ENCODE measurements at places on chromosomes 1 and 21. TPM values are rescaled to one million over a fixed set of nuclear protein-coding genes. Genes with fewer than 3 reads are reported as not detected.

- peaks cover 3% of the 10 kb centered on the region for H3K4me1 ChIP-seq
- DNase-seq = no peak
- peaks cover 3% of the 10 kb centered on the region for H3K36me3 ChIP-seq
These were observed 42.5 kb downstream of the ZBTB40 start for GRCh38 chr1:22494144-22494543.

- peak overlapping the region; percentile 64 for H3K27ac ChIP-seq
- DNase-seq = peak; percentile 67
- H3K4me3 ChIP-seq = no peak overlapping the region
- no peaks in the 10 kb centered on the region for H3K27me3 ChIP-seq
These were observed 26.5 kb downstream of the OSBPL9 start for GRCh38 chr1:51643362-51643761.

DNA sequence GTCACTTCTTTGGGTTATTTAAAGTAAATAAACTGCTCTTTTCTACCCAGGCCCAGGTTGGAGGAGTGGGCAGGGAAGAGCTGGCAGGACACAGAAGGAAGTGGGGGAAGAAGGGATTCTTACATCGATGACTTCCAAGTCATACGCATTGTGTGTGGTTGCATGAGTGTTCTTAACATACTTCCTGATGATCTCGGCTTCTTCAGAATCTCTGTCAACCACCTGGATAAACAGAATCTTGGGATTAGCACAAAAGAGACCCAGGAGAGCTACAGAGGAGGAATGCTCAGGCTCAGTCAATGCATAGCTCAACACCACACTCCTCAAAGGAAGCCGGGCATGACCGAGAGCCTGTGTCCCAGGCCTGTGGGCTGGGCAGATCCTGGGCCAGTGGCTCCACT, 42.1 kb downstream of the PARP1 start:
- DNase-seq = no peak
- no peaks in the 10 kb centered on the region for H3K27me3 ChIP-seq
- H3K4me1 ChIP-seq = peaks cover 2% of the 10 kb centered on the region
- no peak overlapping the region for H3K4me3 ChIP-seq
- H3K27ac ChIP-seq = no peak overlapping the region
- H3K36me3 ChIP-seq = peaks cover 100% of the 10 kb centered on the region

- no peaks in the 10 kb centered on the region for H3K4me1 ChIP-seq
- no peaks in the 10 kb centered on the region for H3K36me3 ChIP-seq
- no peak overlapping the region for H3K27ac ChIP-seq
- H3K27me3 ChIP-seq = no peaks in the 10 kb centered on the region
- DNase-seq = no peak
- H3K4me3 ChIP-seq = no peak overlapping the region
These were observed 100.0 kb downstream of the URB2 start for GRCh38 chr1:229726061-229726460.

- DNase-seq = no peak
- no peak overlapping the region for H3K27ac ChIP-seq
- peaks cover 44% of the 10 kb centered on the region for H3K4me1 ChIP-seq
- no peaks in the 10 kb centered on the region for H3K27me3 ChIP-seq
These were observed 6.0 kb upstream of the SHISA4 start for GRCh38 chr1:201882665-201883132.

DNA sequence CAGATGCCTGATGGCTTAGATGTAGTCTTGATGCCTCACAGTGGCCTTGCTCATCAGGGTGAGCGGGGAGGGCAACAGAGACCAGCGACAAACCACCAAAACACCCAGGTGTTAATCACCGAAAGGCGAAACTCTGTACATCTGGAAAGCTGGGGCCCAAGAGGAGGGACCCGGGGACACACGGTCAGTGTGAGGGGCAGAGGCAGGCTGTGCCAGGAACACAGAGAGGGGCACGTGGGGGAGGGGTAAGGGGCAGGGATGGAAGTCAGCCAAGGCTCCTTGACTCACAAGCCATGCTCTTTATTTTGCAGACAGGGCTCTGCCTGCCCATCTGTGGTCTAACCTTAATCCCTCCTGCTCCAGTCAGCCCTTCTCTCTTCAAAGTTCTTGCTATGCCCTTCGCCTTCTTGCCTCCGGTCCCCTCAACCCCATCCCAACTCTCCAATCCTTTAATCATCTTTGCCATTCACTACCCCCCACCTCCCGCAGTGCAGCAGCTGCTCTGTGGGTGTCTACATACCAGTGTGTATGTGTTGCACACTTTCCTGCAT, 4.3 kb downstream of the MEF2D start:
- peak overlapping the region; percentile 98 for H3K27ac ChIP-seq
- peak overlapping the region; percentile 93 for H3K4me3 ChIP-seq
- no peaks in the 10 kb centered on the region for H3K27me3 ChIP-seq
- H3K36me3 ChIP-seq = no peaks in the 10 kb centered on the region
- no peak for DNase-seq

DNA sequence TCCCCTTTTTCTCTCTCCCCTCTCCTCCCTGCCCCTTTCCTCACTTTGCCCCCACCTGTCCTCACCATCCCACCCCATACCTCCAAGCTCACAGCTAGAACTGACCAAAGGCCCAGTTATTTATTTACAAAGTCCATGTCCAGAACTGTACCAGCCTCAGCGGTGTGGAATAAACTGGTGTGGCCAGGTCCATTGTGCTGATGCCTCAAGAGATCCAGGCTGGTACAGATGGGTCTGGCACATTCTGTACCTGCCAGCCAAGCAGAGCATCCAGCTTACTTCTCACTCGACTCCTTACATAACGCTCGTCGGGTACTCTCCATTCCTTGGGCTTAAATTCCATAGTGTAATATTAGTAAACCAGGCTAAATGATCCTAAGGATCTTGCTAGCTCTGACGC, 11.8 kb downstream of the PDZK1IP1 start:
- DNase-seq = no peak
- no peak overlapping the region for H3K27ac ChIP-seq
- no peaks in the 10 kb centered on the region for H3K4me1 ChIP-seq
- H3K36me3 ChIP-seq = no peaks in the 10 kb centered on the region
- no peaks in the 10 kb centered on the region for H3K27me3 ChIP-seq

- H3K4me1 ChIP-seq = peaks cover 3% of the 10 kb centered on the region
- no peak overlapping the region for H3K4me3 ChIP-seq
- no peak overlapping the region for H3K27ac ChIP-seq
- no peaks in the 10 kb centered on the region for H3K27me3 ChIP-seq
- no peaks in the 10 kb centered on the region for H3K36me3 ChIP-seq
These were observed 644.4 kb downstream of the ADGRL2 start for GRCh38 chr1:82445132-82445531.

GRCh38 chr1:245695211-245695610, 540.4 kb downstream of the KIF26B start:
- no peak overlapping the region for H3K27ac ChIP-seq
- H3K4me3 ChIP-seq = no peak overlapping the region
- no peaks in the 10 kb centered on the region for H3K4me1 ChIP-seq
- no peaks in the 10 kb centered on the region for H3K36me3 ChIP-seq
- no peak for DNase-seq
- no peaks in the 10 kb centered on the region for H3K27me3 ChIP-seq

- DNase-seq = no peak
- H3K27ac ChIP-seq = no peak overlapping the region
- no peaks in the 10 kb centered on the region for H3K36me3 ChIP-seq
These were observed 27.7 kb downstream of the DNTTIP2 start for GRCh38 chr1:93851327-93851712.

DNA sequence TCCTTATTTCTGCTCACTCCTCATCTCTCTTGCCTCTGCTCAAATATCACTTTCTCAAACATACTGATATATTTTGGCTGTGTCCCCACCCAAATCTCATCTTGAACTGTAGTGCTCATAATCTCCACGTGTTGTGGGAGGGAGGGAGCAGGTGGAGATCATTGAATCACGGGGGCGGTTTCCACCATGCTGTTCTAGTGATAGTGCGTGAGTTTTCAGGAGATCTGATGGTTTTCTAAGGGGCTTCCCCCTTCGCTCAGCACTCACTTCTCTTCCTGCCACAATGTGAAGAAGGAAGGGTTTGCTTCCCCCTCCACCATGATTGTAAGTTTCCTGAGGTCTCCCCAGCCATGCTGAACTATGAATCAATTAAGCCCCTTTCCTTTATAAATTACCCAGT, 26.6 kb downstream of the ZBTB8OS start:
- H3K4me3 ChIP-seq = no peak overlapping the region
- no peak overlapping the region for H3K27ac ChIP-seq
- no peak for DNase-seq
- H3K27me3 ChIP-seq = no peaks in the 10 kb centered on the region

GRCh38 chr1:233459470-233459945, 132.0 kb downstream of the MAP3K21 start:
- H3K4me3 ChIP-seq = no peak overlapping the region
- no peaks in the 10 kb centered on the region for H3K36me3 ChIP-seq
- no peaks in the 10 kb centered on the region for H3K27me3 ChIP-seq

- no peaks in the 10 kb centered on the region for H3K36me3 ChIP-seq
- no peak overlapping the region for H3K4me3 ChIP-seq
- no peaks in the 10 kb centered on the region for H3K27me3 ChIP-seq
- no peaks in the 10 kb centered on the region for H3K4me1 ChIP-seq
These were observed 137.4 kb upstream of the GRIK3 start for GRCh38 chr1:37171691-37172090.

GRCh38 chr1:20194224-20194623, 7.9 kb upstream of the PLA2G2C start:
- no peak overlapping the region for H3K4me3 ChIP-seq
- H3K4me1 ChIP-seq = peaks cover 57% of the 10 kb centered on the region
- H3K27me3 ChIP-seq = no peaks in the 10 kb centered on the region
- no peak for DNase-seq

DNA sequence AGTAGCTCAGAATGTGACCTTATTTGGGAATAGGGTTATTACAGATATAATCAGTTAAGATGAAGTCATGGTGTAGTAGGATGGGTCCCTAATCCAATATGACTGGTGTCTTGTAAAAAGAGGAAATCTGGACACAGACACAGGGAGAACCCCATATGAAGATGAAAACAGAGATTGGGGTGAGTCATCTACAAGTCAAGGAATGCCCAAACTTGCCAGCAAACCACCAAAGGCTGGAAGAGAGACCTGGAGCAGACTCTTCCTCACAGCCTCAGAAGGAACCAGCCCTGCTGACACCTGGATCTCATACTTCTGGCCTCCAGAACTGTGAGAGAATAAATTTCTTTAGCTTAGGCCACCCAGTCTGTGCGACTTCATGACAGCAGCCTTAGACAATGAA, 29.9 kb downstream of the KRTAP19-8 start:
- DNase-seq = no peak
- no peaks in the 10 kb centered on the region for H3K4me1 ChIP-seq
- no peak overlapping the region for H3K27ac ChIP-seq
- H3K36me3 ChIP-seq = no peaks in the 10 kb centered on the region
- no peaks in the 10 kb centered on the region for H3K27me3 ChIP-seq

The RNASEL gene
- 8.6 TPM for total RNA-seq

The TMEM50A gene
- 55.0 TPM for total RNA-seq

The OR2M3 gene
- not detected for total RNA-seq

The POU3F1 gene
- not detected for total RNA-seq

The DYRK3 gene
- total RNA-seq = 6.3 TPM

The SGIP1 gene
- total RNA-seq = 14.1 TPM

The PIGR gene
- total RNA-seq = 9.3 TPM

The COL8A2 gene
- 3.8 TPM for total RNA-seq

The GJA4 gene
- 6.1 TPM for total RNA-seq

The RPAP2 gene
- total RNA-seq = 11.1 TPM
